ENCODE measurements at places on chromosomes 3 and 15.

- DNase-seq: no peak
Measured at GRCh38 chr3:31959951-31960792, 20.9 kb downstream of the OSBPL10 start.

DNA sequence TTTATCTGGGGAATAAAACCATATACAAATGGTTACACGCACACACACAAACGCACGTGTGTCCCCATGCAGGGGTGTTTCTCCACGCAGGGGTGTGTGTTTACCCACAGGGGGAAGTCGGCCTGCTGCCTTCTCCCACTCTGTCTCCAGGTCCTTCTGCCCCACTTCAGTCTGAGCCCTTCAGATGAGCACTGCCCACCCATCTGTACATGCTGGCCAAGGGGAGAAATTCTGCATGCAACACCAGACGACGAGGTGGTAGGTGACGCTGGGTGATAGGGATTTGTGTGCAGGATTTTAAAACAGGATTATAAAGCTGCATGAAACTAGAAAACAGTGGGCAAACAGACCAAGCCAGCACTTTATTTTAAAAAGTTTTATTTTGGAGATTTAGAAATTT, 122.5 kb downstream of the TJP1 start:
- DNase-seq: no peak

GRCh38 chr3:23723930-23724329, 81.8 kb upstream of the UBE2E1 start:
- no peak for DNase-seq

GRCh38 chr3:178084938-178085816, 451.1 kb upstream of the KCNMB2 start:
- peak; percentile 8 for DNase-seq

GRCh38 chr15:39409876-39410530, 170.9 kb upstream of the THBS1 start:
- no peak for DNase-seq

GRCh38 chr3:31016196-31016595, 121.7 kb upstream of the GADL1 start:
- no peak for DNase-seq

DNA sequence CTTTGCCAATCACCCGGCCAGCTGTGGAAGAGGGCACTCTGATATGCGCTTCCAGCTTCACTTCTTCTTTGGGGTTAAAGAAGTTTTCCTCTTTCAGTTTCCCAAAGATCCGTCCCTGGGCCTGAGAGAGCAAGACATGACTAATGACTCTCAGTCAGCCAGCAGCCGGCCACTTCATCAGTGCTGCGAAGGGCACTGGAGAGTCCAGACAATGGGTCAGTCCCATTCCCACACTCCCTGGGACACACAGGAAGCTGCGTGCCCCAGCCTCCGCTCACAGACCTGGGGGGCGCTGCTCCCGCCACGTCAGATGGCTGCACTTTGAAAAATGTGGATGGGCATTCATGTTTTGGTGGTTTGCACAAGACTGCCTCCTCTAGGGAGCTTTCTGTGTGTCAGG, 63.3 kb downstream of the SENP2 start:
- no peak for DNase-seq

- DNase-seq: no peak
Measured at GRCh38 chr3:2579206-2579605, 480.5 kb downstream of the CNTN4 start.

- no peak for DNase-seq
Measured at GRCh38 chr3:42229942-42230688, 35.9 kb downstream of the CCK start.

DNA sequence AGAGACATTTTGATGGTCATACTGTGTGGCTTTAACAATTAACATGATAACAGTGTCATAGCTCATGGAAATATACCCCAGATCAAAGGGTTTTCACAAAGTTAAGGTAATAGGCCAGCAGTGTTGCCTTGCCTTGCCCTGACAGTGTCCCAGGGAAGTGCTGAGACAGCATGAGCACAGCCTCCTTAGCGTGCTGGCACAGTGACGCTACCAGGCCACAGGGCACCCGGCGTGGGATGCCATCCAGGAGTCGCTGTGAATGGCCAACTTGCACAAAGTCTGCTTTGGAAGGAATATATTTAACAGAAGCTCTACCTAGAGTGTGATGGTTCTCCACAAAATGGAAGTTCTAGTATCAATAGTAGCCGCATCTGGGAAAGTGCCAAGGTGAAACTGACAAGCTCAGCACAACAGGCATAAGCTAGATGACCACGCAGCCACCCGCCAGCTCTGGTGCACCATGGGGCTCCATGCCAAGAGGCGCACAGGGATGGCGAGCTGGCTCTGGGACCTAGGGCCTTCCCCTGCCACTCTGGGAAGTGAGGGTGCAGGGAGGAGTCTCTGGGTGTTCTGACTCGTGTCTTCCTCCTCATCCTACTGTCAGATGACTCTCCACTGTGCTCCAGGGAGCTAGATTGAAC, 86.2 kb downstream of the GABRB3 start:
- DNase-seq: no peak

DNA sequence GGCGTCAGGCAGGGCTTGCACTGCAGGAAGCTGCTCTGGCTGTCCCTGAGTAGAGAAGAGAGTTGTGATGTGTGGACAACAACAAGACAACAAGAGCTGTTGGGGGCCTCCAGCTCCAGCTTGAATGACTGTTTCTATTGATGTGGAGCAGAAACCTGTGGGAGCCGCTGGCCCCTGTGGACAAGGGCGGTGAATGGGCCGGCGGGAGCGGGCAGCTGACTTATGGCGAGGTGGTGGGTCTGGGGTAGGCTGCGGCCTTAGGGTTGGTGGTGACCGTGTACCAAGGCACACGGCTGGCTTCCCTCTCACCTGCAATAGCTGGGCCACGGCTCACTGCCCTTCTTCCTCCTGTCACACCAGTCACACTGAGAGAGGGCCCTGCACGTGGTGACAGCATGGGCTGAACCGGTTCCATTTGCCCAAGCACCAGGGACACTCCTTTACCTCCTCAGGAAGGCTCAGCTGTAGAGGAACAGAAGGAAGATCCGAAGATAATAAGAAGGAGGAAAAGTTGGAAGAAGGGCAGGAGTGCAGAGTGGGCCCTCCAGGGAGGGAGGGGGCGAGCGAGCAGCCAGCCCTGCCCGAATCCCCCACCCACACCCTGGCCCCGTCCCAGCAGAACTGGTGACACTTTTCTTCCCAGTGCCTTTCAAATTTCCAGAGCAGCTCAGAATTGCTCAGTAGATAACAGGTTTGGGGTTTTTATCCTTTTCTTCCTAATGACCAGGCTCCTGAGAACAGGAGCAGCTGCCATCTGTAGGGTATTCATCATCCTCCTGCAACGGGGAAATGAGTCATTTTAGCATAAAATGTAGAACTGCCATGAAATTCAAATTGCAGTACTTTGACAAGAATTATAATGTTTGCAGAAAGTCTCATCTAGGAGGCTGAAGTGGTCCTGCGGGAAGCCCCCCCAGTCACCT, 136.9 kb downstream of the TJP1 start:
- DNase-seq: no peak

DNA sequence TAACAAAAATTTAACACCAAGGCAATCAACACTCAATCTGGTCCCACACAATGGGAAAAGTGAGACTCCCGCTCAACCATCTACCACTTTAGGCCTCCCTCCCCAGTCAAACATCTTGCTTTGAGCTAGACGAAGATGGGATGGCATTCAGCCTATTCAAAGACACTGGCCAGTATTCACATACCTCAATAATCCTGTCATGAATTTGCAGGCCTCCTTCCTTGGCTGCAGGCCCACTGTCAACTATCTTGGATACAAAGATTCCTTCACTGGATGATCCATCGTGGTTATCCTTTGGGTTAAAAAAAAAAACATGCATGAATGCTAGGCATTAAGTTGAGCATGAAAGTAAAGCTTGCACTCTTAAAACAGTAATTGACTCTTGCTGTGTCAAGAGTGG, 22.6 kb downstream of the PDZRN3 start:
- DNase-seq: no peak

- DNase-seq: no peak
Measured at GRCh38 chr15:52183562-52184173, 7.5 kb downstream of the GNB5 start.

DNA sequence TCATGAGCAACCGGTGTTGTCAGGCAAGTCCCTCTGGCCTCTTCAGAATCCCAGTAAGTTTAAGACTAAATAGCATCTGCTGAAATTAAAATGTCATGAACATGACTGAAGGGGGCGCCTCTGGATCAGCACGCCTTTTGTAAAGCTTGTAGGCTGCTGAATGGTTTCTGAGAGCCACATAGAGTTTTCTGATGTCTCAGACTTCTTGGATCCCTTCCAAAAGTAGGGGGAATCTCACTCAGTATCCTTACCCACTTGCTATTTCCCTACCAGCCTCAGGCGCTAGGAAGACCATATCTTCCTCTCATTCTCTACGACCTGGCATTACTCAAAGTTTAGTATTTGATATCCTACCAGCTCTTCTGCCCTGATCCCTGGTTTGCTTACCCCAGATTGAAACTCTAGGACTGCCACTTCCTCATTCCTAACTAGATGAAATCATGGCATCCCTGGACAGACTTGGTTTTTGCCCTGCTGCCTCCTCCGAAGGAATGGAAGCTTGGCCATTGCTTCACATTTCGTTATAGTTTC, 62.7 kb upstream of the CD47 start:
- no peak for DNase-seq

- no peak for DNase-seq
Measured at GRCh38 chr15:62067448-62068044, 769 bp downstream of the C2CD4A start.

All from stimulated activated CD4-positive, alpha-beta T cell treated with anti-CD3 and anti-CD28 coated beads, Interleukin-15, amount 100 ng/mL, for 1 hour (primary cell).